SJCRH30 (cell line): ENCODE measurements at places on chromosomes 13 and 19. TPM values are rescaled to one million over a fixed set of nuclear protein-coding genes. Genes with fewer than 3 reads are reported as not detected.
A peak's percentile ranks its signal among the peaks of the same experiment; 100 is the strongest.

DNA sequence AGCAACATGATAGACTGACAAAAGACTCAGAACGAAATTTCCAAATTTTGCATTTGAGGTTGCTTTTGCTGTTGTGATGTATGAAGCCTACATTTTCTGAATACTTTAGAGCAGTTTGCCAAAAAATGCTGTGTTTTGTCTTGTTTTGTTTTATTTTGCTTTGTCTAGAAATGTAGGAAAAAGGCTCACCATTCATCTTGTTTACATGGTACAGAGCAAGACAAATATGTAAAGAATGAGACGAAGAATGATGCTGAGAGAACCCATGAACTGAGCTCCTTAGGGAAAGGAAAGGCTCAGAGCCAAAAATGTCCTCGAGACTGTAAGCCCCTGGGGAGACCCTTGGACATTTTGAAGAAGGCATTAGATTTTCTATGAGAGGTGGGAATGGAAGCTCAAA lies 6.8 kb upstream of the SPART start:
- DNase-seq: no peak

ODAD3 gene
- 0.18 and 0.22 TPM in 2 replicates for total RNA-seq

CYP4F2 gene
- not detected in 2 replicates for total RNA-seq

DNA sequence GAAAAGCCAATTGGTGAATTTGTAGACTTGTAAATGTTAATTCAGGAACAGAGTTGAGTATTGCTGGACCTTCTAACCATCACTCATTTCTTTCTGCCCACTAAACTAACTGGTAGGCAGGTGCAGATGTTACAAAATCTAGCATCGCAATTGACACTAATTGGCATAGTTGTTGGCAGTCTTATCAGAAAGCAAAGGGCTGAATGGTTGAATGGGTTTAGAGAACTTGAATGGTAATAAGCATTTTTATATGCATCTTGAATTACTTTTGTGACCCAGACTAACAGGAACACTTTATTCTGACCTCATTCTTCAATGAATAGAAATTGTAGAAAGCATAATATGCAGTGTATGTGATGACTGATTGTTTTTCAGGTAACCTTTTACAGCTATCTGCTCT lies 189.1 kb downstream of the GGACT start:
- DNase-seq: no peak

ZNF284 gene
- total RNA-seq: 4.0 and 4.7 TPM in 2 replicates

DNA sequence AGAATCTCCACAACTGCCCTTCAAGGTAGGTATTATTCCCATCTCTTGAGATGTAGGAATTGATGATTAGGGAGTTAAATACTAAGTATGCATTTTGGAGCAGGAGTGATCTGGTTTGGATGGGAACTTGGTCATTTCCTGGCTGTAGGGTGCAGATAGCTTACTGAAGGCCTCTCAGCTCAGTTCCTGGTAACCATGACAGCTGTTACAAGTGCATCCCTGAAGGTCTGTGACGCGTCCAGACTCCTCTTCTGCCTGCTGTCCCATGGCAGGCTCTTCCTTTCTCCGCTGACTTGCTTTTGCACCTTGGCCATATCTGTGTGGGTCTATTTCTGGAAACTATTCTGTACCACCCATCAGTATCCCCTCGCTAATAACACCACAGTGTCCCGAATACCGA lies 387.8 kb downstream of the ZNF536 start:
- peak; percentile 31 for DNase-seq
